ENCODE measurements at places on chromosomes 5 and 9.
A peak's percentile ranks its signal among the peaks of the same experiment; 100 is the strongest.

- no peak for DNase-seq
Observed at GRCh38 chr9:134058716-134059115, 9.1 kb downstream of the BRD3 start.

- peak; percentile 24 for DNase-seq
Observed at GRCh38 chr5:109316634-109317033, 93.1 kb downstream of the PJA2 start.

DNA sequence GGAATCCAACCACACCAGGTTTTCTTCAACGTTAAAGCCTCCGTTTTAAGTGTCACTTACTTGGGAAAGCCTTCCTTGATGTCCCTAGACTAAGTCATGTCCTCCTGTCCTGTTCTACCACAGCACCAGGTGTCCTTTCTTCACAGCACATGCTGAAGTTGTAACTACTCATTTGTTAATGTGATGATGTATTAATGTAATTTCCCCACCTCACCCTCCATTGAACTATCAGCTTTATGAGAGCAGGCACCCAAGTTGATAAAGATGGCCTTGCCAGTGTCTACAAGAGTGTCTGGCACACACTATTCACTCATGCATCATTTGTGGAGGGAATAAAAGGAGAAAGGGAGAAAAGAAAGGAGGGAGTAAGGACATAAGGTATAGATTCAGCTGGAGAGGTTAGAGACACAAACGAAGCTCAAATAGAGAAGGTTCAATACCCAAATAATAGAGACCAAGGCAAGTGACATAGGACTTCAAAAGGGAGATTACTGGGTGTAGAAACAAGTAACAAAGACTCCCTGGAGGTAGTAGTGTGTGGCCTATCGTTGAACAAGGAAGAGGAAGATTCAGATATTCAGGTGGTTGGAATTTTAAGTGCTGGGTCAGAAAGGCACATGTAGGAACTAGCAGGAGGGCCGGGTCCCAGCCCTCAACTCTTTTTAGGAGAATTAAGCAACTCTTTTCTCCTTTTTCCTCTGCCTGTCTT is 6.6 kb downstream of the ITK start:
- no peak for DNase-seq

- DNase-seq = no peak
Observed at GRCh38 chr5:35477911-35478310, 139.8 kb upstream of the SPEF2 start.

GRCh38 chr9:17005056-17005823 is 129.6 kb upstream of the CNTLN start:
- peak; percentile 28 for DNase-seq
